ENCODE measurements at places on chromosomes 2 and 18.

- no peak for DNase-seq
Measured at GRCh38 chr2:209368406-209368805, 55.4 kb upstream of the MAP2 start.

- DNase-seq, result no peak
Measured at GRCh38 chr18:34358923-34359322, 134.2 kb upstream of the NOL4 start.

GRCh38 chr2:180205621-180206235 lies 198.6 kb upstream of the CWC22 start:
- no peak for DNase-seq

GRCh38 chr18:79487183-79487800 lies 91.6 kb downstream of the NFATC1 start:
- no peak for DNase-seq

DNA sequence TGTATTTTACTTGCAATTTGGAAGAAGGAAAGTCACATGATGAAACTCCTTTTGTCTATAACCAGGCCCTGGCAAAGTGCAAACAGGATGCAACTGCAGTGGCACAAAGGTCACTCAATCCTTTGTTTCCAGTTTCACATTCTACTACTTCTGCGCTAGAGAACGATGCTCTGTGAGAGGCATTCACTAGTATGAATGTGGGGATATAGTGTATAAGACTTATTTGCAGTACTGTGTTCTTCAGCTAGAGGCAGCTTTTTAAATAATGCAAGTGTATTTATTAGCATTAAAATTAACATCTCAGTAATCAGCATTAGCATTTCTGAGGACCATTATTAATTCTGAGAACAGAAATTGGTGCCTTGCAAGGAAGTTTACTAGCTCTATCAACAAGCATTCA lies 68.9 kb downstream of the PRPF40A start:
- DNase-seq, result no peak

DNA sequence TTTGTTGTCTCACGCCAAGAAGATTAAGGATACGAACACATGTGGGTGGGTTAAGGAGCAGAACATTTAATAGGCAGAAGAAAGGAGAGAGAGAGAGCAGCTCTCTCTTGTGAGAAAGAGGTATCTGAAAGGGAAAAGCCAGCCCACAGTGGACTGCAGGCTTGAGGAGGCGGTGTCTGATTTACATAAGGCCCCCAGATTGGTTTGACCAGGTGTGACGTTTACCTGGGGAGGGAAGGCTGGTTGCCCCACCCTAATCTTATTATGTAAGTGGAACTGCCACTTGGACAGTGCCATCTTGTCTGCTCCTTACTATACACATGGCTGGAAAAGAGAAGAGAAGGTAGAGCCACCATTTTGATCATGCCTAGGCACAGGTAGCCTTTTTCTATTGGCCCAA lies 189.2 kb downstream of the NCK2 start:
- DNase-seq, result no peak

DNA sequence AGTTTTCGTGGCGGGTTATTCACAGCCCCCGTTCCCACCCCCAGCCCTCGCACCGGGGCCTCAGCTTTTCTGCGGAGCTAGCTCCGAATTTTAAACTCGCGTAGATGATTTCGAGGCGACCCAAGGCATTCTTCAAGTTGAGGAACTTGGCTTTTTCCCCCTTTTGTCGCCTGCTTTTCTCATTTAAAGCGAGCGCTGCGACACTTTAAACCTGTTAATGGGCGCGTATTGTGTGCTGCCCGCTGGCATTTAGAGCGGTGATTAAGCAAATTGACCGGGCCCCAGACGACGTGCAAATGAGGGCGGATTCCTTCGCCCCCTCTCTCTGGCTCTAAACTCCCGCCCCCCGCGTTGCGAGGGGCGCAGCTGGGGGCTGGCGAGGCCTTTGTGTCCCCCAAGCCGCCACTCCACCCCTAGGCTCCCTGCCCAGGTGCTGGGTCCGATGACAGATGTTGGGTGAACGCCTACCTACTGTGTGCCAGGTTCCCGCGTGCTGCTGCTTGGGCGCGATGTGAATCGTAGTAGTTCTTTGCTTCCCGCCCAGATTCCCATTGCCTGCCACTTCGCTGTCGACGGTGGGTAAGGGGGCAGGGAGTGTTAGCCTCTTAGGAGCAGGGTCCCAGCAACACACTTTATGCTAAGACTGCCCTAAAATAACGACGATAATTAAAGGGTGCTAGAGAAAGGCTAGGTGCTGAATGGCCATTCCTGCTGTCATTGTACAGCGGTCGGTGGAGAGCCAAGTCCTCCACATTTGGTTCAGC lies 1.9 kb downstream of the TCF7L1 start:
- DNase-seq, result no peak
